ENCODE measurements at places on chromosomes 2 and 18.

- DNase-seq = no peak
These were observed 110.6 kb downstream of the NRP2 start for GRCh38 chr2:205792908-205793307.

DNA sequence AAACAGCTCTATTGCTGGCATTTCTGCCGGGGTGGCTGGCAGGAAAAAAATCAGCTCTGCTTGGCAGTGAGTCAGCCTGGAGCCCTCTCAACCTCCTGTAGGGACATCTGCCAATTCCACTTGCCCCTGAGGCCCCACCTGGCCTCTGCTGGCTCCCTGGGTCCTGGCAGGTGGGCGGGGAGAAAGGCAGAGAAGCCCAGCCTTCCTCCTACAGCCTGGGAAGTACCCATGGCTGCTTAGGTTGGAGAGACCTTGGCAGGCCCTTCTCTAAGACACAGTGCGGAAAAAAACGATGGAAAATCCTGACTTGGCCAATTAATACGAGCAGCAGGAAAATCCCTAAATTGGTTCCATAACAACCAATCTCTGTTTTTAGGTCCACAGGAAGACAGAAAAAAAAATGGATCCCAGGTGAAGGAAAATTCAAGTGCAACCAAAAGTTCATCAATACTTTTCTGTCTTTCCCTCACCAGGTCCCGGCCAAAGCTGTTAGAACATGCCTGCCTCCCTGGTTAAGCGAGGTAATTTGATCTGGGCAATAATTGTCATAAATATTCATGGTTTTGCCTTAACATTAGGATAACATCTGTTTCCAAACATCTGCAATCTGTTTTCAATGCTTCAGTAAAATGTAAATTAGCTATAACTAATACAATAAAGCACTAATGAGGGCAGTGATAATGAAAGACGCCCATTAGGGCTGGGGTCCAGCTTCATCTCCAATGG, 245.9 kb downstream of the TFCP2L1 start:
- DNase-seq = peak; percentile 90

DNA sequence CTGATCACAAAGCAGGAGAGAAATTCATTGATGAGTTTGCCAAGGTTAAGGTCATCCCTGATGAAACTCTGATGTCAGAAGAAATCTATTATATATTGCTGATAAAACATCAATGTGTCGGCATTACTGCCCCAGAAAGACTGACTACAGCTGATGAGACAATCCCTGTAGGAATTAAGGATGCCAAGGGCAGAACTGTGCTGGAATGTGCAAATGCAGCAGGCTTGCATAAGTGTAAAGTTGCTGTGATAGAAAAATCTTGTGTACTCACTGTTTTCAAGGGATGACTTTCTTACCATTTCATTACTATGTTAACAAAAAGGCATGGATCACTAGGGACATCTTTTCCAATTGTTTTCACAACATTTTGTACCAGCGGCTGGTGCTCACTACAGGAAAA, 19.7 kb upstream of the MARCO start:
- no peak for DNase-seq

DNA sequence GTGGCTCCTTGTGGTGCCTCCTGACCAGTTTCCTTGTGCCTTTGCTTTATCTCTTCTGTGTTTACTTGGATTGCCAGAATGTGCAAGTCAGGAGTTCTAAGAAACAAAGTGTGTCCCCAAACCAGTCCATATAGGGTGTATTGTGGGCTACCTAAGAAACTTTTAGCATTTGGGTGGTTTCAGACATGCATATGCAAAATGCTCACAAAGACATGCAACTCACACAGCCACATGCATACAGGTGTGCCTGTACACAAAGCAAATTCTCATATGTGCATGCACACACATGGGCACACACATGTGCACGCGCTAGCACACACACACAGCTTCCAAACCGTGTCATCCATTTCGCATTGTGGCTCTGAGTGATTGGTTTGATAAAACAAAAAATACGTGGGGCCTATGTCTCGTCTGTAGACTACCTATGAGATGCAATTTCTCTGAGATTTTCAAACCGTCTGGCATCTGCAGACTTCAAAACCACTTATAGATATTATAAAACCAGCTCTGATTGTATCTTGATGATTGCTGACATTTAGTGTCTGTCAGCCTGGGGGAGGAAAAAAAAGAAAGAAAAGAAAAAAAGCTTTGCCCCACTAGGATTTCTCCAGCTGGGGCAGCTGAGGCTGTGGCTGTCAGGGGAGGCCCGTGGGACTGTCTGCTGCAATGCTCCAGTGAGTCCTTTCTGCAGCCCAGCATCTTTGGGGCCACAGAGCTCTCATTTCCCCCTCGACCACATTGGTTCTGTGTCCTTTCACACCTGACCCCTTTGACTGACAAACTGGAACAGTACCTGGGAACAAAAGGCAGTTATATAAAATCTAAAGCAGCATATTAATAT, 556.1 kb downstream of the CMPK2 start:
- DNase-seq = no peak

DNA sequence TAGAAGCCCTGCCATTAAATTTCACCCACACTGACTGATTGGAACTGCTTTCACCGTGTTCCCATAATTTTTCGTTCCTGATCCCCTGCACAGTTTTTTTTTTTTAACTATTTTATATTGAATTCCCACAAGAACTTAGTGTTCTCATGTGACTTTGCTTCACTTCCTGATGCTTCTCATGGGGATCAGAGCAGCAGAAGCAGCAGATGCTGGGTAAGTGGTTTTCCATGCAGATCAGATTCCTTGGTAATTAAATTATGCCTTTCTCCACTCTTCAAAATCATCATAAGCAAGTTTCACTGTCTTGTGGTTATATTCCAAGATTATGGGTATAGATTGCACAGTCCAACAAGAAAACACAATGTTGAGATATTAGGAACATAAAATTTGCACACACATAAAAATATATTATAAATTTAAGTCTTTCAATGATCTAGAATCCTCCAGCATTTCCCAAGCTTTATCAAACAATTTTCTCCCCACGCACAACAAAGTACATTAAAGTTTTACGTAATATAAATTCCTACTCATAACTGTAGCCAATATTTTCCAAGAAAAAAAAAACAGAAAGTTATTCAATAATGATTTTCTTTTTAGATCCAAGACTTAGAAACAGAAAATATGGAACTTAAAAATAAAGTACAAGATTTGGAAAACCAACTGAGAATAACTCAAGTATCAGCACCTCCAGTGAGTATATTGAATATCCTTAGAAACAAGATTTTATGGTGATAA, 277.9 kb downstream of the GULP1 start:
- DNase-seq = no peak

DNA sequence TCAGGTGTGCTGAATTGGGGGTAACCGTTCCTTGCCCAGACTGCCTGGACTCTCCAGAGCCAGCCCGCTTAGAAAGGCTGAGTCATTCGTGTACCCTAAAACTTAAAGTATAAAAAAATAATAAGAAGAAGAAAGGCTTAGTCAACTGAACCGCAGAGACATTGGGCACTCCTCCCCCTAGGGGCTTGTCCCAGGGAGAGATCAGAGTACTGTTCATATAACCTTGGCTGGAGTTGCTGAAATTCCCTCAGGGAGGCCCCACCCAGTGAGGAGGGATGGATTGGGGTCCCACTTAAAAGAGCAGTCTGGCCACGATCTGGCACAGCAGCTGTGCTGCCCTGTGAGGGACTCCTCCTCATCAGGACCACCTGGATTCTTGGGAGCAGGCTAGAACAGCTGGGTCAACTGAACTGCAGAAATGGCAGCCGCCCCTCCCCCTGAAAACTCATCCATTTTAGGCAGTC, 37.2 kb downstream of the ANKRD12 start:
- no peak for DNase-seq

DNA sequence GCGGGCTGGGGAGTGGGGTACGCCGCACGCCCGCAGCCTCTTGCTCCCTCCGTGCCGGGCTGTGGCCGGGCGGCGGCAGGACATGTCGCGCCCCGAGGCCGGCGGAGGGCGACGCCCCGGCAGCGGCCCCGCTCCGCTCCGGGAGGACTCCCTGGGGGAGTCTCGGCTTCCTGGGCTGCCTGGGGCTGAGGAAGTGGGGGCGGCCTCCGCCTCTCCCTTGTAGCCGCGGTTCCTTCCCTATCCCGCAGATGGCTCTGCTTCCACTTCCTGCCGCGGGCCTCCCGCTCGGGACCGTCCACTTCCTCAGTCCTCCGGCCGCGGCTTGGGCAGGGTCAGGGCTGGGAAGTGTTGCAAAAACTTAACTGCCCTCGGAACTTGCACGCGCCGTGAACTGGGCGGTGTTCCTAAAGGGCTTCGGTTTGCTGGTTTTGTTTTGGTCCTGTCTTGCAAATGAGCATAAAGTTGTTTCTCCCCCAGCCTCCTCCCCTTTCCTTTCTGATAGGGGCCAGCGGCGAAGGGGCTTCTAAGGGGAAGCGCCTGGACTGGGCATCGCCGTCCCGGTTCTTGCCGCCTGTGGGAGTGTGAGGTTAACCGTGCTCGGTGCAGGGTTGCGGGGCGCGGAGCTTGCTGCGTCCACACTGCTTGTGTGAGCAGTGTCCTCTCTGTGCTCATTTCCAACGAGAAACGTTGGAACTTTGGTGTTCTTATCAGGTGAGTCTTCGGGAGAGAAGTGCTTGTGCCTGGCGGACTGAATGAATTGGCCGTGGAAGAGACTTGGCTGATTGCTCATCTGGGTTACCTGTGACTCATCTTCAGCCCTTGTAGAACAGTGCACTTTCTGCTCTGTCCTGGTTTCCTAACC, 600 bp downstream of the RALB start:
- no peak for DNase-seq

- no peak for DNase-seq
These were observed 114.4 kb downstream of the FAM124B start for GRCh38 chr2:224287531-224287930.

Measured in NCI-H2029 (cell line).